Colonic mucosa (tissue), 4 donors: ENCODE measurements at places on chromosomes 6 and 20. TPM values are rescaled to one million over a fixed set of nuclear protein-coding genes. Genes with fewer than 3 reads are reported as not detected.

- H3K27ac ChIP-seq, result no peak overlapping the region
- no peaks in the 10 kb centered on the region for H3K4me1 ChIP-seq
- no peaks in the 10 kb centered on the region for H3K36me3 ChIP-seq
- H3K4me3 ChIP-seq, result no peak overlapping the region
- H3K27me3 ChIP-seq, result no peaks in the 10 kb centered on the region
Measured at GRCh38 chr6:156953479-156954146, 176.4 kb downstream of the ARID1B start.

The LINC00237 gene
- total RNA-seq, result not detected

- no peak overlapping the region for H3K4me3 ChIP-seq
- no peaks in the 10 kb centered on the region for H3K4me1 ChIP-seq
Measured at GRCh38 chr6:32709625-32710024, 31.6 kb upstream of the HLA-DQA2 start.

The CEP85L gene
- total RNA-seq, result 3.2 TPM

DNA sequence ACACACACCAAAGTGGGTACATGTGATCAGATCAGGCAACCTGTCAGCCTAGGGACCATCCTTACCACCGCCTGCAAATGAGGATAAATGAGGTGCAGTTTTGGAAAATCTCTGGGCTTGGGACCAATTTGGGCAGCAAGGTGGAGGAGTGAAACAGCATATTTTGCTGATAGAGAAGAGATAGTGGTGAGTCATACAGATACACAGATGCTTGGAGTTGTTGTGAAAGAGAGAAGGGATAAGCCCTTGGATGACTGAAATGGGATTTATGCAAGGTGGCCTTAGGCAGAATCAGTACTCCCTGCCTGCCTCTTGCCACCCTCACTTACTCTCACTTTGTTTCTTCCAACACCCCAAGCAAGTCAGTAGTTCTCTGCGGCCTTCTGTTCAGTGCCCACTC, 34.7 kb downstream of the BMP2 start:
- H3K27ac ChIP-seq, result no peak overlapping the region
- H3K27me3 ChIP-seq, result no peaks in the 10 kb centered on the region
- no peak overlapping the region for H3K4me3 ChIP-seq
- DNase-seq, result no peak
